ENCODE measurements at places on chromosomes 3 and 15. TPM values are rescaled to one million over a fixed set of nuclear protein-coding genes. Genes with fewer than 3 reads are reported as not detected.

The GCSAM gene
- 0.08 TPM for total RNA-seq

The PP2D1 gene
- not detected for total RNA-seq

The SPINT1 gene
- total RNA-seq, result 32.7 TPM

The GUCA1C gene
- total RNA-seq, result not detected

The IL12A gene
- not detected for total RNA-seq

The SNX4 gene
- total RNA-seq, result 34.3 TPM

The ADAMTS17 gene
- total RNA-seq, result 1.6 TPM

The SEMA6D gene
- 0.03 TPM for total RNA-seq

The LMOD3 gene
- total RNA-seq, result not detected

The KLHL40 gene
- not detected for total RNA-seq

The SLC4A7 gene
- total RNA-seq, result 99.4 TPM

The TGM4 gene
- 0.46 TPM for total RNA-seq

Measured in Panc1 (cell line).